H9 (cell line): ENCODE measurements at places on chromosomes 7 and 10. TPM values are rescaled to one million over a fixed set of nuclear protein-coding genes. Genes with fewer than 3 reads are reported as not detected.

Gene FGFR2
- 133 and 135 TPM in 2 replicates for total RNA-seq

Gene TACR2
- total RNA-seq, result not detected in 2 replicates

Gene CRHR2
- total RNA-seq, result 0.07 and 0.13 TPM in 2 replicates

Gene CTAGE4
- 4.8 and 6.2 TPM in 2 replicates for total RNA-seq

Gene ASB4
- total RNA-seq, result not detected in 2 replicates

Gene ACTR1A
- total RNA-seq, result 82.1 and 84.2 TPM in 2 replicates

Gene TUBAL3
- not detected in 2 replicates for total RNA-seq

Gene TMEM243
- total RNA-seq, result 23.5 and 23.7 TPM in 2 replicates

Gene PNLIPRP1
- not detected in 2 replicates for total RNA-seq

Gene HEPACAM2
- not detected in 2 replicates for total RNA-seq

Gene DNAJC1
- 10.6 and 11.2 TPM in 2 replicates for total RNA-seq

Gene COA1
- 132 and 138 TPM in 2 replicates for total RNA-seq

Gene RAB19
- 14.4 and 15.1 TPM in 2 replicates for total RNA-seq

Gene HSPA12A
- total RNA-seq, result 2.9 and 3.2 TPM in 2 replicates

Gene AFAP1L2
- 0.77 and 1.0 TPM in 2 replicates for total RNA-seq

Gene RELN
- 0.02 TPM in 1 of 2 replicates, not detected in the other for total RNA-seq

Gene DIP2C
- total RNA-seq, result 7.6 and 7.9 TPM in 2 replicates

Gene MEOX2
- not detected in 2 replicates for total RNA-seq

Gene GNAT3
- not detected in 2 replicates for total RNA-seq

Gene UCN3
- total RNA-seq, result not detected in 2 replicates

Gene LDB3
- 0.17 and 0.18 TPM in 2 replicates for total RNA-seq

Gene LRRC18
- total RNA-seq, result not detected in 2 replicates

Gene SSBP1
- 252 and 266 TPM in 2 replicates for total RNA-seq

Gene CALHM1
- 0.07 and 0.13 TPM in 2 replicates for total RNA-seq

Gene MYOZ1
- 1.5 and 2.4 TPM in 2 replicates for total RNA-seq

Gene PRR15
- total RNA-seq, result 15.1 and 15.5 TPM in 2 replicates

Gene OR2A1
- not detected in 2 replicates for total RNA-seq

Gene NAT16
- 0.50 and 0.88 TPM in 2 replicates for total RNA-seq

Gene PTPRE
- 0.70 and 0.77 TPM in 2 replicates for total RNA-seq

Gene IGF2BP3
- total RNA-seq, result 180 and 197 TPM in 2 replicates

Gene MARVELD1
- 26.6 and 26.7 TPM in 2 replicates for total RNA-seq

Gene ELFN1
- total RNA-seq, result 3.7 and 4.0 TPM in 2 replicates

Gene GFRA1
- total RNA-seq, result 0.24 and 0.59 TPM in 2 replicates

Gene C10orf67
- total RNA-seq, result not detected in 2 replicates

Gene LOXL4
- 0.13 and 0.18 TPM in 2 replicates for total RNA-seq

Gene IDI2
- not detected in 2 replicates for total RNA-seq

Gene THSD7A
- total RNA-seq, result 0.42 and 0.88 TPM in 2 replicates

Gene ABI1
- total RNA-seq, result 35.8 and 36.9 TPM in 2 replicates

Gene PSD
- total RNA-seq, result 3.4 and 3.6 TPM in 2 replicates

Gene RNF148
- total RNA-seq, result 0.29 and 0.39 TPM in 2 replicates

Gene SEMA3E
- 0.39 and 0.61 TPM in 2 replicates for total RNA-seq

Gene XRCC2
- 21.1 and 22.8 TPM in 2 replicates for total RNA-seq

Gene OR2F2
- not detected in 2 replicates for total RNA-seq

Gene ZNF853
- total RNA-seq, result 9.3 and 9.6 TPM in 2 replicates

Gene FAM241B
- 13.7 and 14.7 TPM in 2 replicates for total RNA-seq

Gene TMEM270
- total RNA-seq, result not detected in 2 replicates

Gene SEMA4G
- total RNA-seq, result 8.1 and 8.5 TPM in 2 replicates

Gene ZNF485
- 8.9 and 9.4 TPM in 2 replicates for total RNA-seq

Gene WASHC2C
- 36.7 and 38.5 TPM in 2 replicates for total RNA-seq

Gene GIMAP6
- total RNA-seq, result not detected in 2 replicates

Gene MEIG1
- total RNA-seq, result 0.72 TPM in 1 of 2 replicates, not detected in the other
